Daoy (cell line): ENCODE measurements at places on chromosomes 3 and 15. TPM values are rescaled to one million over a fixed set of nuclear protein-coding genes. Genes with fewer than 3 reads are reported as not detected.

DNA sequence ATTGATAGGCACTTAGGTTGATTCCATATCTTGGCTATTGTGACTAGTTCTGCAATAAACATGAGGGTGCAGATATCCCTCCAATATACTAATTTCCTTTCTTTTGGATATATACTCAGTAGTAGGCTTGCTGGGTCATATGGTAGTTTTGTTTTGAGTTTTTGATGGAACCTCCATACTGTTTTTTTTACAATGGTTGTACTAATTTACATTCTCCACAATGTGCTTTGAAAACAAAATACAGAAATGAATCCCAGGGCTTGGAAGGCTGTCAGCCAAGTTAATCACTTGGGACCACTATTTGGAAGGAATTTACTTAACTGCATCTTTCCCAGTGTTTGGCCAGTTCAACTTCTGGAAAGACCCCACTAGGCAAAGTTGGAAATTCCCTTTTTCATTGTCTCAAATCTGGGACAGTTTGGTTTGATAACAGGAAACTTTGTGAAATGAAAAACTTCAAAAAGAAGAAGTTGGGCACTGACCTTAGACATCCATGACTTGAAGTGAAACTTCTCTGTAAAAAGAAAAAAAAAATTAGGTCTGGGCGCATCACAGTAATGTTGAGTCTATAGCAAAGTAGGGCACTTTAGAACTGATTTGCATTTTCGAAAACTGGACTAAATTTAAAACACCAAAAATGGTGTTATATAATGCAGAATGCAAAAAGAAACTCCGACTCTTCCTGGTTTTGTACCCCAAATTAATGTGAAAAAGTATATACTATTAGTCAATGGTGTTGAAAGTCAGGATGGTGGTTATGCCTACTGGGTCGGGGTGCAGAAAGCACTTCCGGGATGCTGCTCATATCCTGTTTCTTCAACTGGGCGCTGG lies 6.0 kb downstream of the CTSH start:
- DNase-seq: no peak

- DNase-seq: peak; percentile 21
Observed at GRCh38 chr3:161117646-161118045, 12.5 kb upstream of the B3GALNT1 start.

GRCh38 chr3:53806182-53807116 lies 39.8 kb downstream of the CHDH start:
- no peak for DNase-seq

DNA sequence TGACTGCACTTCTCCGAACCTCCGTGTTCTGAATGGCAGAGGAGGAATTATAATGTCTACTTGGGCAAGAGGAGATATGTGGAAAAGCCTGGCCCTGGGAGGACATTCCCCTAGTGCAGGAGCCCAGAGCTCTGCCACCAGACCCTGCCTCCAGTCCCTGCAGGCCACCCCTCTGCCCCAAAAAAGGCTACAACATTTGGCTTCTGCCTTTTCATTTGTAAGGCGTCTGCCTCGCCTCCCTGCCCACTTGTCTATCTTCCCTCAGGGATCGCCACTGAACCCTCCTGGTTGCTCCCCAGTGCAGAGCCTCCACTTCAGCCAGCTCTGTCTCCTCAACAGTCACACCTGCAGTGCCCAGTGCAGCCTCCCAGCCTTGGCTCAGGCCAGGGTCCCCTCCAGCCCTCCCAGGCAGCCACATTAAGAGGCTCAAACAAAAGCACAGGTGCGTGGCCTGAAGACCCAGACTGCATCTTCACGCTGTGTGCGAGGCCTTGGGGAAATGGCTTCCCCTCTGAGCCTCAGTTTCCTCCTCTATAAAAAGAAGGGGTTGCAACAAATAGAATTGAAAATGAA lies 125.9 kb upstream of the SMAD3 start:
- DNase-seq: no peak

GRCh38 chr15:67796196-67797127 lies 28.8 kb upstream of the SKOR1 start:
- DNase-seq: no peak

- DNase-seq: no peak
Observed at GRCh38 chr3:158882445-158882844, 80.6 kb downstream of the MFSD1 start.

DNA sequence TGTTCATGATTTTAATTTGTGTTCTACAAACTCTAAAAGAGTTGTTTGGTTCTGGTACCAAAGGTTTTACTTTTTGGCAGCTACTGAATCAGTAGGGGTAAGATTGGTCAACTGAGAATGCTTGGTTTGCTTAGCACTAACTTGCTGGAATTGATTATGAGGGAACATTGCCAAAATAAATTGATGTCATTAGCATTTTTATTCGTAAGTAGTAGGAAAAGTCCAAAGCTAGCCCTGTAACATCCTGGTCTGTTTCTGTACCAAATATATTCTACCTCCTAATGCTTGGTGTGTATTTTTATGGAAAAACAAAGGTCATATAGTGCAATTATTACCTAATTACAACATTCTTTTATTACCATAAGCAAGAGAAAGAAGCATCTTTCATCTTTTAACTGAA lies 35.9 kb upstream of the KPNA4 start:
- DNase-seq: no peak

GRCh38 chr3:136990826-136991225 lies 33.0 kb downstream of the IL20RB start:
- DNase-seq: no peak

GRCh38 chr3:55524565-55525244 lies 37.6 kb upstream of the WNT5A start:
- DNase-seq: peak; percentile 50

GRCh38 chr3:72655131-72655551 lies 193.1 kb downstream of the SHQ1 start:
- no peak for DNase-seq

DNA sequence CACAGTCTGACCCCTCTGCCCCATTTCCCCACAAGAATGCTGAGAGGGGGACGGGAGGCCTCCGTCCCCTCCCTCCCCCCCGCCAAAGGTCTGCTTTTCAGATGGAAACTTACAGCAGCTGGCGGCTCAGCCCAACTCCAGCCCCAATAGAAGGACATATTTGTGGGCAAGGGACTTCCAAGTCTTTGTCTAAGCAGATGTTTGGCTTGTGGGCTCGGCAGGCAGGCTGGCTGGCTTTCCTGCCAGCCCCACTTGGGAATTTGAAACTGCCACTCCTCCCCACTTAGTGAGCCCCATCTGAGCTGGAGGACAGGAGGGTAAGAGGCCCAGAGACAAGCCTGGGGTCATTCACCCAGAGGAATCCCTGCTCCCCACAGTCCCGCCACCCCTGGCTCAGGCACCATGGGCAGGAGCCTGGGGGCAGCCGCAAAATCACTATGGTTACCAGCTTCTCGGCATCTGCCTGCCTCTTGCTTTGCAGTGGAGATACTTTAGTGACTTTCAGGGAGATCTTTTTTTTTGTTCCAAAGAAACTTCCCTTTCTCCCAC lies 53.6 kb downstream of the LMCD1 start:
- DNase-seq: peak; percentile 55

ALG1L2 gene
- not detected in 2 replicates for total RNA-seq

TMIE gene
- not detected in 2 replicates for total RNA-seq

HRG gene
- not detected in 2 replicates for total RNA-seq

EMC7 gene
- total RNA-seq: 22.2 and 27.9 TPM in 2 replicates

OIP5 gene
- 49.5 and 67.7 TPM in 2 replicates for total RNA-seq
